ENCODE measurements at places on chromosomes 16 and 17.

GRCh38 chr16:85460252-85461021 lies 152.7 kb upstream of the GSE1 start:
- DNase-seq = no peak

GRCh38 chr16:25012525-25012991 lies 2.6 kb downstream of the ARHGAP17 start:
- DNase-seq = no peak

- no peak for DNase-seq
Measured at GRCh38 chr16:54813778-54814177, 116.9 kb upstream of the IRX5 start.

DNA sequence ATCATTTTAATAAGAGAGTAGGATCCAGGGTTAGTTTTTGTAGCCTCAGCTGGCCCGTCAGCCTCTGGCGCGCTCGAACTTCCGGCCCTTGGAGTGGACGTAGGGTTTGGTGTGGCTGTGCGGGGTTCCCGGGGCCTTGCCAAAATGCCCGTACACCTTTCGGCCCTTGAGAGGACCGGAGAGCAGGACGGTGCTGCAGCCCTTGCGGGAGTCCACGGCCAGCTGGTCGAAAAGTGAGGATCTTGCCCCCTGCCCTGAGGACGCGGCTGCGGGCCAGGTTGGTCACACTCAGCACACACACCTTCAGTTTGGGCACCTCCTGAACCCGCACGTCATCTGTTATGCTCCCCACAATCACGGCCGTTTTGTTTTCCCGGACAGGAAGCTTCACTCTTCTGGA lies 42.2 kb upstream of the CNTNAP4 start:
- DNase-seq = no peak

GRCh38 chr17:50420419-50421112 lies 5.5 kb upstream of the ACSF2 start:
- no peak for DNase-seq

All from effector memory CD8-positive, alpha-beta T cell (primary cell).